Fibroblast of the aortic adventitia (primary cell): ENCODE measurements at places on chromosomes 3 and 15. TPM values are rescaled to one million over a fixed set of nuclear protein-coding genes. Genes with fewer than 3 reads are reported as not detected.
A peak's percentile ranks its signal among the peaks of the same experiment; 100 is the strongest.

DNA sequence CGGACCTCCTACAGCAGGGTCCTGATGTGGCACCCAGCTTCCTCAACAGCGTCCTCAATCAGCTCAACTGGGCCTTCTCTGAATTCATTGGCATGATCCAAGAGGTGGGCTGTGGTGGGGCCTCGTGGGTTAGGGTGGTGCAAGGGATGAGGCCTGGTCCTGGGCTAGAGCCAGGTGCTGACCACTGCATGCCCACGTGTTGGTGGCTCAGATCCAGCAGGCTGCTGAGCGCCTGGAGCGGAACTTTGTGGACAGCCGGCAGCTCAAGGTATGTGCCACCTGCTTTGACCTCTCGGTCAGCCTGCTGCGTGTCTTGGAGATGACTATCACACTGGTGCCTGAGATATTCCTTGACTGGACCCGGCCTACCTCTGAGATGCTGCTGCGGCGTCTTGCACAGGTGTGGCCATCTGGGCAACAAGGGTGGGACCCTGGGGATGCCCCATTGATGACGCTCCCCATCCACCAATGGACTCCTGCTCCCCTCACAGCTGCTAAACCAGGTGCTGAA, 3.8 kb downstream of the AMIGO3 start:
- DNase-seq, result no peak

- DNase-seq, result no peak
Observed at GRCh38 chr3:114005481-114005880, 50.8 kb downstream of the CCDC191 start.

DNA sequence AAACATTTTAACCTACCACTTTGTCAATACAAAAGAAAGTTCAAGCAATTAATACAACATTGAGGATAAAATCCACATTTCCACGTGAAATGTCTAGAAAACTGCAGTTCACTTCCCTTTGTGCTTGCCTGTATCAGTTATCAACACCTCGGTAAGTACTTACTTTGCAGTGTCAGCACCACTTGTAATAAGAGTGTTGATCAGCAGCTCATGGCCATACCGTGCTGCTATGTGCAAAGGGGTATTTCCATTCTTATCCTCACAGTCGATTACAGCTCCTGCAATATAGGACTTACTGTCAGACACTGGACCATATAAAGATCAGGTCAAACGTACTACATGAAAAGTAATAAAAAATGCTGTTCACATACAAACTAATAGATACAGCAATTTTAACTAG, 84.4 kb downstream of the ANKRD28 start:
- no peak for DNase-seq

DNA sequence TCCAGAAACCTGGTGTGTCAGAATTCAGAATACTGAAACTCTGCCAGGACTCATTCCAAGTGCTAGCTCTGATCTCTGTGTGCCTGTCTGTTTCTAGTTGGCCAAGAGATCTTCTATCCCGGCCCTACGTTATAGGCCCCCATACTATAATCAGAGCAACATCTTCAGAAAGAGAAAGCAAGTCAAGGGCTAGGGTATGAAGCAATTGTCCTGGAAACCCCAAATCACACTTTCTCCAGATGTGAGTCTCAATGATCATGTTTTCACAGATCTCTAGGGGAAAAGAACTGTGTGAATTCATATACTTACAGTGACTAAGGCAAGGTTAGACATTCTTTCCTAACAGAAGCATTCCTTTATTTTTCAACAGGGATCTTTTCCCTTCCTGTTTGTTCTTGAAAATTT, 309.7 kb downstream of the SLC9A9 start:
- peak; percentile 85 for DNase-seq

DNA sequence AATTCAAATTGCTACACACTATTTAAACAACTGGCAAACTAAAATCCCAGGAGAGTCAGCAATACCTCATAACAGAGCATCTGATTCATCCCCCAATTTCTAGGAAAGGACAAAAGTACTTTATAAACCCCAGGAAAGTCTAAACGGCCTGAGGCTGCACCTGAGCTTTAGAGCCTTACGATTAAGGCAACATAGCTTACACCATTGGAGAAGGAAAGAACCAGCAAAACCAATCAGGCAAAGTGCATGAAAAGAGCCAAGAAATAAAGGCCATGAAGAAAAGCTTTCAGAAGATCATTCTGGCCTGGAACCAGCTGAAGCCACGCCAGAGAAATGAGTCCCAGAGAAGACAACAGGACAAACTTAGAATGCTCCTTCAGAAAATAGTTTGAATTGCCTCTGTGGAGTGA, 48.1 kb downstream of the PTPN9 start:
- DNase-seq, result peak; percentile 77

- no peak for DNase-seq
Observed at GRCh38 chr3:178291574-178292370, 244.5 kb upstream of the KCNMB2 start.

DNA sequence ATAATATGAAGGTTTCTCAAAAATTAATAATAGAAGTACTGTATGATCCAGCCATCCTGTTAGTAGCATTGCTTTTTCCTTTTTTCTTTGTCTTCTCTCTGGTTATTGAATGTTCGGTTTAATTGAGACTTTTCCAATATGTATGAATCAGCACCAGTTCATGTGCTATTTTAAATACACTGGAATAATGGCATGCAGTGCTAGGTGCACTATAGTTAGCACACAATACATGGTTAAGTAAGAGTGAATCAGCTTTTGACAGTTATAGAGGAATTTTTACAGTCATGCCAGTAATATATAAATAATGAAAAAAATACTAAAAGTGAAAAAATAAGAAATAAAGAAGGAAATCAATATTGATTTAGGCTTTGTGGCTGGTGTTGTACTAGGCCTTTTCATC, 113.8 kb upstream of the STRIT1 start:
- DNase-seq, result no peak

- DNase-seq, result no peak
Observed at GRCh38 chr3:113507501-113508067, 7.4 kb downstream of the SPICE1 start.

GRCh38 chr15:57160823-57161560, 215.3 kb upstream of the CGNL1 start:
- DNase-seq, result no peak

DNA sequence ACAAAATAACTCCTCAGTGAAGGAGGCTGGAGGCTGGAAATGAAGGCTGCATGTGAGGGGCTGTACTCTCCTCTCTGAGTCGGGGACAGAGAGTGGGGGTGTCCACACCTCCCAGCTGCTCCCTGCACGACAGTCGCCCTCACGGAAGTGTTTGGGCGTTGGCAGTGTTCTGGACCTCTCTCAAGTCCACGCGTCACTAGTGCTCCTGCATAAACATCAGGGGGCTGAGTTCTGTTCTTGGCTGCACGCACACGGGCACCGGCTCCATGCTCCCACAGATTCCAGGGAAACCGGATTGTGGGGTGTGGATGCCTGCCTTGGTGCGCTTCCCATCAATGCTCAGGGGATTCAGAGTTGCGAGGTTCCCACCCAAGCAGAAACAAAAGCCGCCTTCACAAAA, 7.4 kb downstream of the RASGRF1 start:
- DNase-seq, result no peak

GRCh38 chr3:11455956-11456355, 183.8 kb downstream of the ATG7 start:
- peak; percentile 60 for DNase-seq

- no peak for DNase-seq
Observed at GRCh38 chr15:86691091-86691663, 611.5 kb downstream of the AGBL1 start.

- no peak for DNase-seq
Observed at GRCh38 chr3:160685144-160685766, 8.3 kb downstream of the ARL14 start.

- no peak for DNase-seq
Observed at GRCh38 chr15:28020644-28021043, 78.5 kb downstream of the OCA2 start.

DNA sequence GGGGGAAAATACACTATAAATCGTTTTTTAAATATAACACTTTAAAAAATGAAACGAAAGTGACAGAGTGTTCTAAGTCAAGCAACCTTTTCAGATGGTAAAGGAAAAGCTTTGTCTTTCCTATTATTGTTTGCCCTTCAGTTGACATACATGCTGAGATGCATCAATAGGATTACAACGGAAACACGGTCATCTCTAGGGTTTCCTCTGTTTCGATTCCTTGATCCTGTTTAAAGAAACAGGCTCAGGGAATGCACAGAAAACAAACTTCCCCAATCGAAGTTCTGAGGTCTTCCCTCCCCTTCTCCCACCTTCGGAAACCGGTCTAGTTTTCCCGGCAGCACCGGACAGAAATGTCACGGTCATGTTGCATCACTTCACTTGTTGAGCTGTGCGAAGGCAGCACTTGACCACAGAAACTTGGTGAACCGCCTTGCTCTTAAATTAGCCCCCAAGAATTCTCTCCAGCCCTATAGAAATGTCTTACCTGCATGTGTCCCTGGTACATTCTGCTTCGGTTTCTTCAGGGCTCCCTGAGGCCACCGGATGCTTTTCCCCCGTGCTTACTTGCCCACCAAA, 556 bp downstream of the PEX5L start:
- DNase-seq, result no peak

- no peak for DNase-seq
Observed at GRCh38 chr3:124556636-124557035, 173.6 kb upstream of the UMPS start.

- DNase-seq, result no peak
Observed at GRCh38 chr3:62703451-62704167, 171.6 kb downstream of the CADPS start.

DNA sequence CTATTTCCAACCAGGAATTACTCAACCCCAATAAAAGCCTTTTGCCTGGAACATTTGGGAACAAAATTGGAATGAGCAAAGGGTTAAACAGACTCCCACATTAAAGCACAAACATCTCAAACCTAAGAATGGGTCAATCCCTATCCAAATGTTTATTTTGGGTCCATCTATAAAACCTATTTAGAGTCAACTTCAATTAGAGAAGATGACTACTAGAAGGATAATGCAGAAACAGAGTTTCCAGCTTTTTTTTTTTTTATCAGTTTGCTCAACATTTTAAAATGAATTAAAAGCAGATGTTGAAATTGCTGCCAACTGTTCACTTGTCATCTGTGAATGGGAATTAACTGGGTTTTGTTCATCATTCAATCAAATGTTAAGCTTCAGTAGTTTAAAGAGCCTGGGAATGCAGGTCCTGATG, 4.1 kb upstream of the TBC1D23 start:
- DNase-seq, result peak; percentile 69

- peak; percentile 37 for DNase-seq
Observed at GRCh38 chr3:171846597-171846996, 3.4 kb downstream of the TMEM212 start.

DNA sequence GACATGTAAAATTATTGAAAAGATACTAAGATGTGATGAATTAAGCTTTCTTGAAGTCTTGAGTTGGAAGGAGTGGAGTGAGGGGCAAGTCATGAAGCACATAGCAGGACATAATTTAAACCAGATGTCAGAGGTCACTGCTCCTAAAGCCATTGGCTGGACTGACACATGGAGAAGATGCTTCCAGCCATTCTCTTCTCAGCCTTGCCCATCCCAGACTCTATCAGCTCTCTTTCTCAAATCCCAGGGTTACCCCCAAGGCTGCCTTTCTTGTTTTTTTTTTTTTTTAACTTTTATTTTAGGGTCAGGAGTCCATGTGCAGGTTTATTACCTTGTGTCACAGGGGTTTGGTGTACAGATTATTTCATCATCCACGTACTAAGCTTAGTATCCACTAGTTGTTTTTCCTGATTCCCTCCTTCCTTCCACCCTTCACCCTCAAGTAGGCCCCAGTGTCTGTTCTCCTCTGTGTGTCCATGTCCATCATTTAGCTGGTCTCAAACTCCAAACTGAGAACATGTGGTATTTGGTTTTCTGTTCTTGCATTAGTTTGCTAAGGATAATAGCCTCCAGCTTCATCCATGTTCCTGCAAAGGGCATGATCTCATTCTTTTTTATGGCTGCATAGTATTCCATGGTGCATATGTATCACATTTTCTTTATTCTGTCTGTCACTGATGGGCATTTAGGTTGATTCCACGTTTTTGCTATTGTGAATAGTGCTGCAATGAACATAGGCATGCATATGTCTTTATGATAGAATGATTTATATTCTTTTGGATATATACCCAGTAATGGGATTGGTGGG, 18.9 kb downstream of the XIRP1 start:
- no peak for DNase-seq

DNA sequence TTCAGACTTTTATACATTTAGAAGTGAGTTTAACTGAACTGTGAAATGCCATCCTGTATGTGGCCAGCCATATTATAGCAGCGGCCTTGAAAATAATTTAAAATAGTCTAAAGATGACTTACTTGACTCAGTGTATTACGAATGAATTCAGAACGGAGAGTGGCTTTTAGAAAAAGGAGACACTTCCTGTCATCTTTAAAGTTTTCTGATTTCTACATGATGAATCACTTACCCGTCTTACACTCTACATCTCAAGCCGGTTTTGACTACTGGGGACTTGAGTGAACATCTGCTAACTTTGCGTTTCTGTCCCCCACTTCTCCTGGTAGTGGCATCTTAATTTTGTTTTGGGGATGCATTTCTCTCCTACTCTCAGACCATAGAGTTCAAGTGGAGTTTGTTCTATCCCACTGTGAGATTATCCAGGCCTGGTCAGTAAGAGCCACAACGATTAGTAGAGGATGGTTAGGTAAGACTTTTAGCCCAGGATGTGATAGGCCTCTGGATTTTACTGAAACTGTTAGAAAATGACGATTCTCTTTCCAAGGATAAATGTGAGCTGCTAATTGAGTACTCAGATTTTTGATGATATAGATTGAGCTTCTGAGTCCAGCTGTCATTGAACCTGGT, 175.4 kb upstream of the CADPS start:
- no peak for DNase-seq

GRCh38 chr3:101010296-101010695, 17.1 kb upstream of the ABI3BP start:
- peak; percentile 75 for DNase-seq

GRCh38 chr15:69755551-69756310, 303.1 kb downstream of the RPLP1 start:
- peak; percentile 14 for DNase-seq

GRCh38 chr3:42013691-42014457, 52.0 kb upstream of the ULK4 start:
- DNase-seq, result no peak

- DNase-seq, result peak; percentile 99
Observed at GRCh38 chr3:194575484-194576210, 57.6 kb downstream of the TMEM44 start.

- DNase-seq, result peak; percentile 95
Observed at GRCh38 chr3:174330303-174330702, 528.8 kb upstream of the NAALADL2 start.

GRCh38 chr3:126131881-126132750, 48.2 kb upstream of the SLC41A3 start:
- no peak for DNase-seq

GOLGA6L24 gene
- total RNA-seq, result 0.08 TPM in 1 of 2 replicates, not detected in the other

ACAN gene
- total RNA-seq, result 2.0 and 3.3 TPM in 2 replicates

GPR62 gene
- total RNA-seq, result 0.09 TPM in 1 of 2 replicates, not detected in the other

TMEM266 gene
- 0.09 TPM in 1 of 2 replicates, not detected in the other for total RNA-seq

SLC2A2 gene
- not detected in 2 replicates for total RNA-seq

GTPBP8 gene
- 33.4 and 60.6 TPM in 2 replicates for total RNA-seq

SCAMP2 gene
- 18.5 and 29.6 TPM in 2 replicates for total RNA-seq

CKMT1A gene
- not detected in 2 replicates for total RNA-seq

SSUH2 gene
- not detected in 2 replicates for total RNA-seq

OXTR gene
- 6.1 and 7.0 TPM in 2 replicates for total RNA-seq

MESP2 gene
- 1.3 and 2.9 TPM in 2 replicates for total RNA-seq

ISG20 gene
- total RNA-seq, result 1.9 and 6.6 TPM in 2 replicates

TMEM44 gene
- 12.8 and 16.7 TPM in 2 replicates for total RNA-seq

ZNF502 gene
- 4.7 and 6.0 TPM in 2 replicates for total RNA-seq
